Right kidney (tissue), 9 donors: ENCODE measurements at places on chromosomes 2 and 18.
A peak's percentile ranks its signal among the peaks of the same experiment; 100 is the strongest.

DNA sequence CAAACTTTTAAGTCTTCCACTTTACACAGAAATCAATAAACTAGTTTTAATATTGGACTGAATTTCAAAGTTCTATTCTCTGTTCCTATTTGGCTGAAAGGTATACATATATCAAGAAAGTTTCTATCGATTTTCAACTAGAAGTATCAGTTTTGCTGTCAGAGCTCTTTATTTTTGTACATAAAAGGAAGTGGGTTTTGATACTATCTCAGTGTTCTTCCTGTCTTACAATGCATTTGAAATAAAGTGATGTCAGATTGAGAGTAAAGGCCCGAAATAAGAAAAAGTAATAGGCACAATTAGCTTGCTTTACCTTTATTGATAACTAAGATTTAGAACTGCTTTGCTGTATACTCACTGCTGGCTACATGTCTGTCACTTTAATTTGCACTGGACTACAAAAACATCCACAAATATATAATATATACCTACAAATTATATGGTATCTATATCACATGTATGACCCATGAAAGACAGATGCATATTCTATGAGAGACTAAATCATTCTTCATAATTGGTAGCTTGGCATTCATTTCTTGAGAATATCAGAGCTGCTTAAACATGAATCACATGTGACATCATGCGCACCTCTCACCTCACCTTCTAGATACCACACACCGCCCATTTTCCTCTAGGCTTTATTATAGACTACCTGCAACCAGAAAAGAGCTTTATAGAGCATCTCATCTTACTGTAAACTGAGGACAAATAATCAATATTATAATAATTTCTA is 83.6 kb downstream of the ASXL2 start:
- no peak for DNase-seq

DNA sequence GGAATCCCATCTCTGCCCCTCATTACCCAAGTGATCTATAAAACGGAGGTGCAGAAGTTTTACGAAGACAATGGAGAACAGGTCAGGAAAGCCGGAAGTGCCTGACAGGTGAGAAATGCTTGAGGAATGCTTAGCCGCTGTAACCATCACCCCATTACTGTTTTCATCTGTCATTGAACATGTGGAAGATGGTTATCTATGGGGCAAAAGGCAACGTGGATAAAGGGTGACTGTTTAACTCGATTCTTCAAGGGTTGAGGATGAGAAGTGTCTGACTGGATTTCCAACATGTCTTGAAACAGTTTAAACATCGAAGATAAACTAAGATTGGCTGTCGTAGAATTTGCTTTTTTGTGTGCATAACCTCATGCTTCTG is 17.3 kb downstream of the HK2 start:
- no peak for DNase-seq

- DNase-seq: no peak
Measured at GRCh38 chr2:164456619-164457018, 164.7 kb downstream of the GRB14 start.

- DNase-seq: no peak
Measured at GRCh38 chr2:232290668-232291067, 87.9 kb upstream of the ALPP start.

- no peak for DNase-seq
Measured at GRCh38 chr2:146451972-146452371, 1392.9 kb upstream of the ACVR2A start.

DNA sequence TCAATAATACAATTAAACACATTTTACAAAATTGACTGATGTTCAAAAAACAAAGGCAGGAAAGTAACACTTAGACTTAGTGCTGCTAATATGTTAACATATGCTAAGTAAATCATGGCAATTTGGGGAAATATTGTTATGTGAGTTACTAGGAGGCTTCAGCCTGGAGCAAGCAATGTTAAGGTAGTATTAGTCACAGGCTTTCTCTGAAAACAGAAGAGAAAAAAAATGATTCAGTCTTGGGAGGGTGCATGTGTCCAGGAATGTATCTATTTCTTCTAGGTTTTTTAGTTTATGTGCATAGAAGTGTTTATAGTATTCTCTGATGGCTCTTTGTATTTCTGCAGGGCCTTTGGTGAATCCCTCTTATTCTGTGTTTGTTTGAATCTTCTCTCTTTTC is 345.8 kb upstream of the TFPI start:
- DNase-seq: no peak

DNA sequence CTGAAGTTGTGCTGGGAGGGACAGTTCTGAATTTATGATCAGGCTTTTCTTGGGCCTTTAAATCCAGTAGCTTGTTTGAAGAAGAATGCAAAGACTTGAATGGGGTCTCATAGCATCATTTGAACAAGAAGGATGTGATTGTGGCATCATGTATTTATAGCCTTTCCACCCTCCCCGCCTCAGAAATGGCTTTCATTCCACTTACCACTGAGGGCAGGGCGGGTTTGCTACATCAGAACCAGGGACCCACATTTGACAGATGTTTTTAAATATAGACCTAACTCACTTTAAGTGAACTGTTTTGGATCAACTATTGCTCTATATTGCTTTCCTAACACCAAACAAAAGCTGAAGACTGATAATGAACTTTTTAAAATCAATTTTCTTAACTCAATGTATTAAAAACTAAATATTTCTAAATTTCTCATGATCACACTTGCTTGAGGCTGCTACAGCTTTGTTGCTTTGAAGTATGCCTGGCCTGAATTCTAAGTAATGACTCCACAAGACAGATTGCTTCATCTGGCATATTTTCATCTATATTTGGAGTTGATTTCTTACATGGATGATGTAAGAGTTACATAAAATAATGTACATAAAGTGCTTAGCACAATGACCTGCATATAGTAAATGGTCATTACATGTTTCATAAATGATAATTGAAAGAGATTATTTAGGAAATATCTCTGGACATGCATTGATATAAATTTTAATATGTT is 1552.9 kb upstream of the SLC39A10 start:
- DNase-seq: no peak

GRCh38 chr2:225464346-225465025 is 65.0 kb downstream of the NYAP2 start:
- DNase-seq: no peak

DNA sequence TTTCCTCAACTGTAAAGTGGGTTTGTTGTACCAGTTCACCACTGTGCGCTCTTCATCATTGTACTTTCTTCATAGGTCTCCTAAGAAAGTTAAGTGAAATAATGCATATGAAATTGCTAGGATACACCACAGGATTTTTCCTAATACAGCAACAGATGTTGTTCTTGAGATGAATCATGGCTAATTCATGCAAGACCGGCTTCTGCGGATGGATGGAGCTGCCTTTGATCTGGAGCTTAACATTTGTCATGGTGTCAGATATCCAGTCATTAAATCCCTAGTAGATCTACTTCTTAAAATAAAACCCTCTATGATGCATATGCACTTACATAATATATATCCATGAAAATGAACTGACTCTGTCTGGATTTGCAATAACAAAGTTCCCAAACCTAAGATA is 114.1 kb downstream of the COL6A3 start:
- DNase-seq: no peak

DNA sequence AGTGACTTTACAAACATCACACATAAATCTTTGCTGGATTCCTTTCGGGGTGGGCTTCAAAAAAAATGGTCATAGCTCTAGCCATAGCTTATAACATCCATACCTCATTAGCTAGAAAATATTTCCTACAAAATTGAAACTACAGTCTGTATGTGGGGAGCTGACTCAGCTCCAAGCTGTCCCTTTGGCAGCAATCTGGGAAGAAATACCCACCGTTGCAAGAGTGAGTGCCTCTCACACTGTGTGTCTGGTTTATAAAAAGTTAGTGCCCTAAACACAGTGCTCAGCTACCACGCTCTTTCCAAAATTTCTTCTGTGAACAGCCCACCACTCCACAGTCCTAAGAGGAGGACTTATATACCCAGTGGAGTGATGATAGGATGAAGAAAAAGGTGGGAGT is 170.1 kb downstream of the RBM43 start:
- DNase-seq: no peak

- no peak for DNase-seq
Measured at GRCh38 chr2:170025223-170025622, 152.7 kb upstream of the MYO3B start.

GRCh38 chr2:216830346-216830745 is 29.5 kb downstream of the TNP1 start:
- no peak for DNase-seq

- DNase-seq: peak; percentile 17
Measured at GRCh38 chr18:3689091-3689490, 239.1 kb downstream of the TGIF1 start.

DNA sequence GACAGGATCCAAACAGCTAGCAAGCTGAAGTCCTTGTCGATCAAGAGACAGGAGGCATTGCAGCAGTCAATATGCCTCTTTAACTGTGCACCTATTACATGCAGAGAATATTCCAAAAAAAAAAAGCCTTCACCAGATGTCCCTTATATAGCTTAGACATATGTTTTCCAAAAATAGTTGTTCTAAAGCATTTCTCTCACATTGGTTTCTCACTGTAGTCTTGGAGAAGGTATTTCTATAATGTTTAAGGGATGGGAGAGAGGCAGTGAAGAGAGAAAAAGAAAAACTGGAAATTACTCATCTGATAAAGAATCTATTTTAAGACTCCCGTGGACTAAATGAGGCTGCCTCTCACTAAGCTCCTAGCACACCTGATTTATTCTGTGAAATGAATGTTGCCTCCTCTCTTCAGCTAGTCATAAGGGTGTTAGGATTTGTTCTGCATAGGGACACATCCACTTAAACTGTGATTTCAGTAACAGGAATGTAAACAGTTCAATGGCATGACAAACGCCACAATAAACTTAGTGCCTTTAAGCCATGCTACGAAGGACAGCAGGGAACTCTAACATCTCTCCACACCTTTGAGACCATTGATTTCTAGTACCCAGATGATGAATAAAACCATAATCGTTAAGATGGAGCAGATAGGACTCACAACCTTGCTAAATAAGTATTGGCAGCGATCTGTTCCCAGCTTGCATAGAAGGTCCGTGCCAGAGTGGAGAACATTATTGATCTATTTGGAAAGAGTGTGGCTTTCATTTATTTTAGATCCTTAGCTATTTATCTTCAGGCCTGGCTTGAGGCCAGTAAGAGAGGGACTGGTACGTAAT is 98.6 kb upstream of the NCK2 start:
- no peak for DNase-seq

DNA sequence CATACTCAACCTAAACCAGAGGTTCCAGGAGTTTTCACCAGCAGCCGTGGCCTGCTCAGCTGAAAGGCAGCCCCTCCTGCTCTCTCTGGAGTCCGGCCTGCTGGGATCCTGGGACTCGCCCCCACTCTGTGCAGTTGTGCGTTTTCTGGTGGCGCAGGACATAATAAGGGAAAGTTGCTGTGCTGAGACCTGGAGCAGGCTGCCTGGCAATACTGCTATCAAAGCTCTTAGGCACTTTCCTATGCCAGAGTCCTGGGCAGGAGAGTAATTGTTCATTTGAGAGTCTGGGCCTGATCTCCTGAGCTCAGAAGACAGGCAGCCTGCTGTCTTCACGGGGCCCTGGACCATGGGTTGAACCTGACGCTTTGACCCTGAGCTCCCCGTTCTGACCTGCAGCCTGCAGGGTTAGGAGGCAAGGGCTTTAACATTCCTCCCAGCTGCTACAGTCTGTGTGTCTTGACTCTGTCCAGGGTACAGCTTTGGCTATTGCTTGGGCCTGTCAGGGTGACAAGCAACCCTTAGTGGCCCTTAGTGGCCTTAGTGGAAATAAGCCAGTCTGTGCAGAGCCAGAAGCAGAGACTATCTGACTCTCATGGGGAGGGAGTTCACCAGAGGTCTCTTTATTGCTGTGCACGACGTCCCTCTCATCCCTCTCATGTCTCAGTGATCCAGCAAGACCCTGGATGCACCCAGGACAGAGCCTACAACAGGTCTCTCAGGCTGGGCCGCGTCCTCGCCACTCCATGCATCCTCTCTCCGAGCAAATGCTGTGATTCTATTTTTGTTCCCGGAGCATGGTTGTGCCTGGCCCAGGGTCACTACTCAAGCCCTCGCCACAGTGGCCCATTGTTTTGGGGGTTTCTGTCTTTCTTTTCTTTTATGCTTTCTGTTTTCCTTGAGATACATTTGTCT is 60.6 kb downstream of the ACKR3 start:
- DNase-seq: no peak
